Foreskin keratinocyte (primary cell): ENCODE measurements at places on chromosomes 5 and 9. TPM values are rescaled to one million over a fixed set of nuclear protein-coding genes. Genes with fewer than 3 reads are reported as not detected.

TAF7 gene
- 21.6 and 24.8 TPM in 2 replicates for polyA plus RNA-seq

DNA sequence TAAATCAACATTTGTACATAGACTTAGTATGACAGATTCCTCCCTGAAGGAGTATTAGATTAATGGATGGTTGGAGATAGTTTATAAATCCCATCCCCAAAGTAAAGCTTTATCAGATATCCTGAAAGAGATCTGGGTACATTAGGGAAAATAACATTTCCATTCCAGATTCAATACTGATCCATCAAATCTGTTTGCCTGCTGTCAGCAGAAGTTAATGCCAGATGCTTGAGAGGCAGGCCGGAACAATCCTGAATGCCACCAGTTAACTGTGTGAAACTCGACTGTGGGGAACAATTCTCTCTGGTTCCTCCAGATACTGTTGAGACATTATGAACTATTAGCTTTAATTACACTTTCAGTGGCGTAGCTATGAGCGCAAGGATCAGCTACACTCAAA lies 1166.8 kb downstream of the MAT2B start:
- DNase-seq = no peak

GLRA1 gene
- not detected in 2 replicates for polyA plus RNA-seq

GRCh38 chr5:94217216-94217615 lies 401.2 kb downstream of the KIAA0825 start:
- no peak for DNase-seq

- no peak for DNase-seq
These were observed 85.8 kb upstream of the TAS2R1 start for GRCh38 chr5:9715891-9716335.

P4HA2 gene
- polyA plus RNA-seq = 36.1 and 51.0 TPM in 2 replicates
